Stimulated activated CD8-positive, alpha-beta memory T cell treated with anti-CD3 and anti-CD28 coated beads, Interleukin-7, amount 100 ng/mL, for 1 hour (primary cell): ENCODE measurements at places on chromosomes 1 and 21.

- DNase-seq = no peak
These were observed 101.3 kb upstream of the ACTL8 start for GRCh38 chr1:17653728-17654351.

GRCh38 chr1:37813529-37814145, 5.6 kb upstream of the YRDC start:
- no peak for DNase-seq

DNA sequence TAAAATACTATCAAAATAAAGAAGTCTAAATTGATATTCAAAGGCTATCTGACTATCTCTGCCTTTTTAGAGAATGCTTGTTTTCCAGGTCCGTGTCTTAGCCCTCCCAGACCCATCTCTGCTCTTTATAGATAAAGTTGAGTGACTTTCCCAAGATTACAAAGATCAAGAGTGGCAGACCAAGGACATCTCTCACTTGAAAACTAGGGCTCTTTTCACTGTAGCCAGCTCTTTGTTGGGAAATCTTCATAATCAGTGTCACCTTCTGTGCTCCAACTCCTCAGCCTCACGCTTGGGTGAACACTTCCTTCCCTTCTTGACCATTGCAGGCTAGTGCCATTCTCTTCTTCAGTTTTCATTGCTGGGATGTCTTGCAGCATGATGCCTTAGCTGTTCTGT, 211.1 kb downstream of the PBX1 start:
- no peak for DNase-seq

- DNase-seq = no peak
These were observed 223.9 kb downstream of the S1PR1 start for GRCh38 chr1:101460739-101461138.

- DNase-seq = no peak
These were observed 93.1 kb downstream of the EPS15 start for GRCh38 chr1:51425955-51426354.
